ENCODE measurements at places on chromosomes 7 and 10.
A peak's percentile ranks its signal among the peaks of the same experiment; 100 is the strongest.

DNA sequence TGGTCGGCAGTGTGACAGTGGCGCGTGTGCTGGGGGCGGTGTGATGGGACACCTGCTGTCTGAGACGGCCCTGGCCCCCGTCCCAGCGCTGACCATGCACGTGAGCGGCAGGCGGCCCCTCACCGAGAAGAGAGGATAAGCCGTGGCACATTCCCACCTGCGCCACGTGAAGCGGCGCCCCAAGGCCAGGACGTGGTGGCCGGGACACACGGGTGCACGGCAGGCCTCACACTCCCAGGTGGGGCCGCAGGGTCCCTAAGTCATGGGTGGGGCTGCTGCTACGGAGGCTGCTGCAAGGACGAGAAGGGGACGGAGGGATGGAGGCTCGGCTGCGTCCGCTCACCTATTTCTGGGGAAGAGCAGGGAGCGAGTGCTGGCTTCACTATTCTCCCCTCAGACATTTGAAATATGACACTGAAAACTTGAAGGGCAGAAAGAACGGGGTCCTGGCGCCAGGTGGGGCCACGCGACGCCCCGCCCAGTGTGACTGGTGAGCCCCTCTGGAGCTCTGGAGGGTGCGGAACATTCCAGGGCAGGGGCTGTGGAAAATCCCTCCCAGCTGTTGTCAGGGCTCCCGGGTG, 7.5 kb downstream of the CYP2W1 start:
- no peak for DNase-seq

- DNase-seq, result no peak
Measured at GRCh38 chr10:121418126-121418777, 180.0 kb downstream of the FGFR2 start.

- DNase-seq, result no peak
Measured at GRCh38 chr10:21747809-21748208, 213.8 kb downstream of the MLLT10 start.

DNA sequence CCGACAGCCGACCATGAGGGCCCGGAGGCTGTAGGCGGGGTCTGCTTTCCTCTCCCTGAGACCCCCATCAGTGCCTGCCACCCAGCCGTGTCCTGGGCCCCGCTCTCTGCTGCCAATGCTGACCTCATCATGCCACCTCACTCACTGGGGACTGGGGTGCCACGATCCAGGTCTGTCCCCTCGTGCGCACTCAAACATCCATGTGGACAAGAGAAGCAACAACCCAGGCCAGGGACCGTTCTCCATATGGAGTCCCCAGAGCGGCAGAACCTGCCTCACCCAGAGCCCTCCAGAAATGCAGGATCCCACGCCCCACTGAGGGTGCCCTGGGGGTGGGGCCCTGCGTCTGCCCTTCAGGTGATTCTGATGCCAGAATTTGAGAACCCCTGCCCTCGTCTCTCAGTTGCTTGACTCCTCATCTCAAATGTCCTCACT, 210.0 kb upstream of the PPP2R2D start:
- DNase-seq, result no peak

DNA sequence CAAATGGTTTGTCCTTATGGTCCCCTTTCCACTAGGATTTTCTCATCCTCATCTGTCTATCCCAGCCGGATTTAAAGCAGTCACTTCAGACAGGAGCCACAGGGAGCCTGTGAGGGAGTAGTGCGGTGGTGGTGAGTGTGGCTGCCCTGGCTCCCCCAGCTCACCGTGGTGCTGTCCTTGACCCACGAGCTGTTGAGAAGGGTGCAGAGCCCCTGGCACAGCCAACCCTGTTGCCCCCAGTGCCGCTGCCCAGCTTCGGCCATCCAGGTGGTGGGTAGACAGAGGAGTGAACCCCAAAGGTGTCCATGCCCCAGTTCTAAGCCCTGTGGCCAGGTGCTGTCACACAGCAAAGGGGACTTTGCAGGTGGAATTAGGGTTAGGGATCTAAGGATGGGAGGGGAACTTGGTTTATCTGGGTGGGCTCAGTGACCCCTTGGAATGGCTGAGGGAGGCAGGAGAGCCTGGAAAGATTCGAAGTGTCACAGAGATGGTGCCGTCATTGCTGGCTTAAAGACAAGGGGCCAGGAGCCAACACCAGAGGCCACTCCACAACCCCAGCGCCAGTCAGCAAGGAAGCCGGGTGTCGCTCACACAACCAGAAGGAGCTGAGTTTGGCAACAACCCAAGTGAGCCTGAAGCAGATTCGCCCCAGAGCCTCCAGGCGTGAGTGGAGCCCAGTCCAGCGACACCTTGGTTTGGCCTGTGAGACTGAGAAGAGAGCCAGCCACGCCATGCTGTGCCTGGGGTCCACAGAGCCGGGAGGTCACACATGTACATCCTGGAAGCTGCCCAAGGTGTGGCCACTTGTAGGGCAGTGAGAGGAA, 142.4 kb downstream of the ADCY1 start:
- no peak for DNase-seq

DNA sequence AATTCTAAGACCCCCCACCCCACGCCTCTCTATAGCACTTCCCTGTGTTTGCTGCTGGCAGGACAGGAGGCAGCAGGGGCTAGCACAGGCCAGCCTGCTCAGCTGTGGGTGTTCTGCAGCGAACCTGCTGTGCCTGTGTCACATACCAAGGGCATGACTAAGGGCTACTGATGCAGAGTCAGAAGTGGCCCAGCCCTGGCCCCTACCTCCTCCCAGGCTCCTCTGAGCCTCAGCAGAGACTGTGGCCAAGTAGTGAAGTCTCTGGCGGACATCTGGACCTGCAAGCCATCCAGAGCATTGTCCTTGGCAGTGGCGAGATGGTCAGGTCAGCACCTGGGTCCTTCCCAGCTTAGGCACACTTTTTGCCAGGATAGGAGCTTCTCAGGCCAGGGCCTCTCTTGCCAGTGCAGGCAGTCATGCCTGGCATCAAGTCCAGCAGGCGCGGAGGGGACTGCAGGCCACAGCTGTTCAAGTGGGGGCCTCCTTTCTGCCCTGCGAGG, 116.3 kb upstream of the RET start:
- DNase-seq, result peak; percentile 11

DNA sequence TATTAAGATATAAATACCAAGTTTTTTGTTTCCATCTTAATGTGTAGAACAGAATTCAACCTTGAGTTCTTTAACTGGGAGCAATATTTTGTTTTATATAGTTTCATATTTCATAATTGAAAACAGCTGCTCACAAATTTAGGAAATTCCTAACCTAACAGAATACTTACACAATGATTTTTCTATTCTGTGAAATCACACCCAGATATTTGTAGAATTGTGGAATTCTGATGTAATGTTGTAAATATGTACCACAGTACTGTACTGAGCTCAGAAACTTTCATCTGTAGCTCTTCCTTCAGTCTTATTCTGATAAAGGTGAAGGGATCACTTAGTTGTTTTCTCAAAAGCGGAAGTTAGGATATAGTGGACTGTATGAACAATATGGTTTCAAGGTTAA, 143.4 kb upstream of the GLI3 start:
- peak; percentile 65 for DNase-seq

GRCh38 chr10:61663466-61663865, 737 bp downstream of the CABCOCO1 start:
- no peak for DNase-seq

DNA sequence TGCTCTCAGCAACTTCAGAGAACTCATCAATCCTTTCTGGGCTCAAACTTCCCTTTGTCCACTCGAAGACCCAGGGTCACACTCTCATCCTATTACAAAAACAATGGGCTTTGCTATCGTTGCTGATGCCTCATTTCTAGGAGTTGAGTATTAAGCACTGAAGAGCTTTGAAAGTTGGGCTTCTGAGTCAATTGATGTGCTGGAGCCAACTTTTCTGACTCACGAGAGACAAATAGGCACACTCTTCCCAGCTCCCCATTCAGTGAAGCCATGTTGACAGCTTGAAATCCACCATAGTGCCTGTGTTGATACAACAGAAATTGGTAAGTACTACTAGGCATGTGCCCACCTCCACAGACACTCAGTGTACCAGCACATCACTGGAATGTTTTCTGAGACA, 97.5 kb upstream of the PRSS58 start:
- peak; percentile 45 for DNase-seq

DNA sequence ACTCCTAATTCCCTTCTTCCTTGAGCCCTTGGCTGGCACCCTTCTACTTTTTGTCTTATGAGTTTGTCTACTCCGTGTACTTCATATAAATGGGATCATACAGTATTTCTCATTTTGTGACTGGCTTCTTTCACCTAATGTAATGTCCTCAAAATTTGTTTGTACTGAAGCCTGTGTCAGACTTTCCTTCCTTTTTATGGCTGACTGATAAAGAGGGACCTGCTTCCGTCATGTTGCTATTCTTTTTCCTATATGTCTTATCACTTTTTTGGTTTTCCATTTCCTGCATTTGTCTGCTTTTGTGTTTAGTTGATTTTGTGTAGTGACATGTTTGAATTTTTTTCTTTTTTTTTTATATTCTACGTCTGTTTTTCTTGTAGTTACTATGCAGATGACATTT, 470.9 kb downstream of the SDK1 start:
- no peak for DNase-seq

GRCh38 chr7:49294611-49295010, 370.3 kb downstream of the CDC14C start:
- DNase-seq, result peak; percentile 15

- DNase-seq, result no peak
Measured at GRCh38 chr7:51026341-51026740, 243.6 kb upstream of the GRB10 start.

GRCh38 chr10:124496150-124496549, 34.5 kb downstream of the LHPP start:
- DNase-seq, result no peak

GRCh38 chr10:31908157-31908556, 20.5 kb downstream of the ARHGAP12 start:
- DNase-seq, result no peak

DNA sequence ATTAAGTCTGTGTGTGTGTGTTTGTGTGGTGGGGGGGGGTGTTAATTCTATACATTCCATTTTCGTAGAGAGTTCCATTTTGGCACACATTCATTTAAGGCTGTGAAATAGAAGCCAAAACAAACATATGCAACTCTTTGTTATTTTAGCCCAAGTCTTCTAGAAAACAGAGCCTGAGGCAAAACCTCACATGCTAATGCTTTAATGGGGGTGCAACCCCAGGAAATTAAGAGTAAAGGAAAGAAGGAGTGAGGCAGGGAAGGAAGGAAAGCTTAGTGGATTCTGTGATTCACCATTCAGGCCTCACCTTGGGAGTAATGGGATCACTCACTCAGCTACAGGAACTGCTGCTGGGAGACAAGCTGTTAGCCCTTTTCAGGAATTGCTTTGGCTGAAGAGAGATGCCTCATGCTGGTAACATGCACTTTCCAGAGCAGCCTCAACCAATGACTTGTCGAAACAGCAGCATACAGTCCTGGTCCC, 73.0 kb upstream of the CTTNBP2 start:
- DNase-seq, result no peak
